ENCODE measurements at places on chromosomes 3 and 15.

GRCh38 chr15:98823012-98823458, 174.7 kb downstream of the IGF1R start:
- DNase-seq = no peak

GRCh38 chr3:87006844-87007439, 16.0 kb upstream of the VGLL3 start:
- no peak for DNase-seq

DNA sequence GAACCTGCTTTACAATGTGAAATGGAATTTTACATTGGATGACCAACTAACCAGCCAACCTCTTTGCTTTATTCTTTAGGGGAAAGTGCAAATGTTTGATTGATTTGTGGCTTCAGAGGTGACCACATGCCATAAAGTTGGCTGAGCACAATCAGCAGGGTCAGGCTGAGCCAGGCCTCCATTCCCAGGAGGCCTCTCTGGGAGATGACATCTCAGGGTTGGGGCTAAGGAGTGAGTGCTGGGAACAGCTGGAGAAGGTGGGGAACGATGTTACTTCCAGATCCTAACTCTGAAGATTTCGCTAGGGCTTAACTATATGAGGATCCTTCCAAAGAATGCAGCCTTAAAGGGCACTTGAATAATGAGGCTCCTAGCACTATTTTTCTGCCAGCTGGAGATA, 131.7 kb downstream of the ATP10A start:
- no peak for DNase-seq

GRCh38 chr3:19348941-19349564, 200.7 kb downstream of the KCNH8 start:
- no peak for DNase-seq

- no peak for DNase-seq
Measured at GRCh38 chr3:136380530-136380929, 130.4 kb downstream of the PCCB start.

DNA sequence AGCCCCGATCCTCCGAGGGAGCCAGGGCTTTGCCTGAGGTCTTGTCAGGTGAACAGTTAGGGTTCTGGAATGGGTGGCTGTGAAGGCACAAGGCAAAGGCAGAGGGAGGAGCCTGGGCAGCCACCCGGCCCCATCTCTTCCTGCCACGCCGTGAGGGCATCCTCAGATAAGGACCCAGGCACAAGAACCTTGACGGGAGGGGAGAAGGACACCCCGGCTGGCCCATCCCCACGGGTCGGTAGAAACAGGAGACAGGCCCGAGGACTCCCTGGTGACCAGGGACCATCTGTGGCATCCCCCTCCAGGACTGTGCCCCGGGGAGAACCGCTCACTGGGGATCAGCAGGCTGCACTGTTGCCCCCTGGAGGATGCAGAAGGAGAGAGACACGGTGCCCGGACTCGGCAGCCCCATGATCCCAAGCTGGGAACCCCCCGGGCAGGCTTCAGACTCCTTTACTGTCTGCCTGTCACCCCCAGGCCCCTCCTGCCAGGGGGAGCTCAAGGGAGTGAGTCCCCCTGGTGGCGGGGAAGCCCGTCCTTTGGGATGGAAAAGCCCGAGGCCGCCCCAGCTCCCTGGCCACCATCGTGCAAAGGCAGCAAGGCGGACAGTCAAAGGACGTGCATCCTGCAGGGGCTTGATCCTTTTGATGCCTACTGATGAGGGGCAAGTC, 12.3 kb upstream of the PCSK6 start:
- no peak for DNase-seq

DNA sequence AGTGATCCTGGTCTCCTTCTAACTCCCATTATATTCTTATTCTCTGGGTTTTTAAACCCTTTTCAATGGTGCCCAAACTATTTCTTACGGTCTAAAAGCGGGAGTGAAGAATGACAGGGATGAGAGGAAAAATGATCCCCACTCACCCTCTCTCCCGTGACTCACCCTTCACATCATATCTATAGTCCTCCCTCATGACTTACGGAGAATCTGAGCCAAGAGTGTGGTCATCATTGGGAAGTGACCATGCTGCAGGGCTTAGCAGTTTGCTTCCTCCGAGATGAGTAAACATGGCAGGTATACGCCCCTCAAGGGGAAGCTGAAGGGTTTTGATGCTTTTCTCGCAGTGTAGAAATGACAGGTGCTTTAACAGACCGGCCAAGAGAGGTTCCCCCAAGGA, 274.0 kb downstream of the RYR3 start:
- DNase-seq = no peak

DNA sequence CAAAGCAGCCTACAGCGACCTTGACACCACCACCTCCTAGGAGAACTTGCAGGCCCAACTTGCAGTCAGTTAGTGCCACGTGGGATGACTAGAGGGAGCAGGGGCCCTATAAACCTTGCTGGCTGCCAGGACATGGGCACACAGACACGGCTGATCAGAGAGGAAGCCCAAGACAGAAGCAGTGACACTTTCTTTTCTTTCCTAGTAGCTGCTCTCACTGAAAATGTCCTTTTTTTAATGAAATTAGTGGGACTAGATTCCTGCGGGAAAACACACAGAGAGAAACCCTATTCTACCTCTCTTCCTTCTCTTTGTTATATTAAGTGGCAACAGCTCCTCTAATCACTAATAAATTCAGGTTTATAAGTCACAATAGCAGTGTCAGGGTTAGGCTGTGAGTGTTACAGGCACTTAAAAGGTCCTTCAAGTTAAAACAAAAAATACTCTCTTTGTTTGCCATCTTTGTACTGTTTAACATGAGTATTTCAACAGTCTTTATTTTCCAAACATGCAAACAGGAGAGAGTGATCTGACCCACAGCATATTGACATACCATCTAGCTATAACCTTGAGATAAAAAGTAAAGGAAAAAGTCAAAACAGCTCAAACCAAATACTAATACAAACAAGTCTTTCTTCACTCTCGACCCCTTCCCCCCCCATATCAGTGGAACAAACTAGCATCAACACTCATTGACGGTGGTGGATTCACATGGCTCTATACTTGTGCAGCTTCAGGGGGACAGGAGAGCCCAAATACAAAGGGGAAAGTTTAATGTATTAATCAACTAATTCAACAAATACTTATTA, 2.1 kb upstream of the TMEM212 start:
- DNase-seq = no peak

GRCh38 chr3:42353631-42354030, 56.8 kb downstream of the LYZL4 start:
- DNase-seq = no peak

DNA sequence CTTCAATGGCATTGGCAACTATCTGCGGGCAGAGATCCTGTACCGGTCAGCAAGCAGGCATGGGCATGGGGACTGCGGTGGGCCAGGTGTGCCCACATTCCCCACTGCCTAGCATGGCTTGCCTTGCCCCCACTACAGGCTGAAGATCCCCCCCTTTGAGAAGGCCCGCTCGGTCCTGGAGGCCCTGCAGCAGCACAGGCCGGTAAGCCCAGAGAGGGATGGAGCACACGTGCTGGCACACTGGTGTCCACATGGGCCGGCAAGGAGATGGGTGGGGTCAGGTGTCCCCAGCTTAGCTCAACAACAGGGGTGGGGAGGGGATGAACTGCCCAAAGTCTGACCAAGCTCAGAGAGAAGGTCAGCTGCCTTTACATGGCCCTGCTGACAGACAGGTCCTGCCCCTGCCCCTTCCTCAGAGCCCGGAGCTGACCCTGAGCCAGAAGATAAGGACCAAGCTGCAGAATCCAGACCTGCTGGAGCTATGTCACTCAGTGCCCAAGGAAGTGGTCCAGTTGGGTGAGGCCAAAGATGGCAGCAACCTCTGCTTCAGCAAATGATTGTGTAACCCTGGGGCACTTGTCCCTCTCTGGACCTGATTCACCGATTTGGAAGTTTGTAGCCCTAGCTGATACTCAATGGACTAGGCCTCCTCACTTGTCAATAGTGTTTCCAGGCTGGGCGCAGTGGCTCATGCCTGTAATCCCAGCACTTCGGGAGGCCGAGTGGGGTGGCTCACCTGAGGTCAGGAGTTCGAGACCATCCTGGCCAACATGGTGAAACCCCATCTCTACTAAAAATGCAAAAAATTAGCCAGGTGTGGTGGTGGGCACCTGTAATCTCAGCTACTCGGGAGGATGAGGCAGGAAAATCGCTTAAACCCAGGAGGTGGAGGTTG, 5.6 kb downstream of the NEIL1 start:
- no peak for DNase-seq

- no peak for DNase-seq
Measured at GRCh38 chr3:49616491-49616941, 57.6 kb upstream of the APEH start.

DNA sequence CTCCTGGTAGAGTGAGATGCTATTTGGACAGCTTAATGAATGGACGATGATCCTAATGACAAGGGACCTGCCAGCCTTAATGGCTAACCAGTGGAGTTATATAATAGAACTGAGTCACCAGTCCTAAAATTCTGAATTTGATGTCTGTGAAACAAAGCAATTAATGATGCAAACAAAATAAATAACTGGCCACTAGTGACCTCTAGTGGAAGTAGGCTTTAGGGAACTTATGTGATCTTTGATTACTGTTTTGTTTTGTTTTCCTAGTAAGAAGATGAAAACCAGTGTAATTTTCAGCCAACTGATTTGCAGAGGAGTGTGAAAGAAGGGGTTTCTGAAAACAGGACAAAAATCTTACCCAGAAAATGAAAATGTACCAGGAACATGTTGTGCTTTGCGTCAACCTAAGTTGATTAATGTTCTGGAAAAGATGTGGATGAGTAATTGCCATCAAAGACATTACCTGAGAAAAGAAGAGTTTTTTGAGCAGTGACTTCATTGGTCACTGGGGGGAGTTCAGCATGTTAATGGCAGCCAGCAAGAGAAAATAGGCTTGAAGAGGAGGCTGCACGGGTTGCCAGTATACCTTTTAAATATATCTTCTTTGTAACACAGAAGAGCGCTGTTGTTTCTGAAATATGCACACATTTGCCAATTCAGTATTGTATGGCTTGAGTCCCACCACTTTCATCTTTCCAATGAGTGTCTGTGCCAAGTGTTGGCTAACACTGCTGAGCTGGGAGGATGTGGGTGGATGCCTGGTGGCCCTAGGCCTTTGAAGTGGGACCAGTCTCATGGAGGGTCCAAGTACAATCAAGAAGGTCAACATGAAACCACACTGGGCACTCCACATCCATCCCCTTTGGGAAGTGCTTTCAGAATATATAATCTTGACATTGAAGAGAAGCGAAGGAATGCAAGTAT, 9.3 kb downstream of the VEPH1 start:
- no peak for DNase-seq

DNA sequence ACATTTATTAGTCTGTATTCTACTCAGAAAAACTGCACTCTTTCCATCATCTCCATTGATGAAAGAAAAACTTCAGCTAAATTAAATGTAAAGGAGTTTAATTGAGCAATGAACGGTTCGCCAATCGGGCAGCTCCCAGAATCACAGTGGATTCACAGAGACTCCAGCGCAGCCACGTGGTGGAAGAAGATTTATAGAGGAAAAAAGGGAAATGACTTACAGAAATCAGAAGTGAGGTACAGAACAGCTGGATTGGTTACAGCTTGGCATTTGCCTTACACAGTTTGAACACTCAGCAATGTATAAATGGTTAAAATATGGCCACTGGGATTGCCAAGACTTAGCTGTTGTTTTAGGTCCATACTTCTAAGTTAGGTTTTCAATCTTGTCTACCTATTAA, 2.8 kb upstream of the SUCLG2 start:
- no peak for DNase-seq

GRCh38 chr3:72418244-72418643, 430.0 kb downstream of the SHQ1 start:
- no peak for DNase-seq

DNA sequence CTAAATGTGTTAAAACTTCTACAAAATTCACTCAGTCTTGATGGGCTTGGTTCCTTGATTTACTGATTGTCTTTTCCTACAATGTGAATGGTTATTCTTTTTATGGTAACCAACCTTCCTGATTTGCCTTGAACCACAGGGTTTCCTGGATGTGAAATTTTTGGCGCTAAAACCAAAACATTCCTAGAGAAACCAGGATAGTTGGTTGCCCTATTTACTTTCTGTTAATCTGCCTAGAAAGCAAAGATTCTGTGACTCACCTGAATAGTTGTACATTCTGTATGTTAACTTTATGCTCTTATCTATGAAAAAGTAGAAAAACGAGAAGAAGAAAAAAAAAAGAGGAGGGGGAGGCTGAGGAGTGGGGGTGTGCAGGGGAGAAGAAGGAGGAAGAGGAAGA, 23.2 kb upstream of the RBP2 start:
- DNase-seq = no peak
